Sigmoid colon (tissue), 7 donors: ENCODE measurements at places on chromosomes 16 and 17. TPM values are rescaled to one million over a fixed set of nuclear protein-coding genes. Genes with fewer than 3 reads are reported as not detected.

NTHL1 gene
- polyA plus RNA-seq = 35.6 TPM

RNF222 gene
- polyA plus RNA-seq = not detected

ADORA2B gene
- polyA plus RNA-seq = 21.4 TPM

TMEM98 gene
- polyA plus RNA-seq = 23.8 TPM

MYH13 gene
- 0.06 TPM for polyA plus RNA-seq

WFIKKN1 gene
- 0.46 TPM for polyA plus RNA-seq

MPV17L gene
- polyA plus RNA-seq = 3.7 TPM

CLEC3A gene
- not detected for polyA plus RNA-seq

CHRNE gene
- not detected for polyA plus RNA-seq

PDF gene
- 6.5 TPM for polyA plus RNA-seq

PPP1R27 gene
- 0.50 TPM for polyA plus RNA-seq

CMTR2 gene
- polyA plus RNA-seq = 9.7 TPM

GDPD3 gene
- 17.4 TPM for polyA plus RNA-seq

SNAI3 gene
- 0.60 TPM for polyA plus RNA-seq

CD300LG gene
- polyA plus RNA-seq = not detected

ATF7IP2 gene
- 17.1 TPM for polyA plus RNA-seq

BICDL2 gene
- polyA plus RNA-seq = 62.5 TPM

TMC5 gene
- 22.4 TPM for polyA plus RNA-seq

NAGPA gene
- 10.8 TPM for polyA plus RNA-seq

FN3KRP gene
- 27.0 TPM for polyA plus RNA-seq
